ENCODE measurements at places on chromosomes 5 and 9.

DNA sequence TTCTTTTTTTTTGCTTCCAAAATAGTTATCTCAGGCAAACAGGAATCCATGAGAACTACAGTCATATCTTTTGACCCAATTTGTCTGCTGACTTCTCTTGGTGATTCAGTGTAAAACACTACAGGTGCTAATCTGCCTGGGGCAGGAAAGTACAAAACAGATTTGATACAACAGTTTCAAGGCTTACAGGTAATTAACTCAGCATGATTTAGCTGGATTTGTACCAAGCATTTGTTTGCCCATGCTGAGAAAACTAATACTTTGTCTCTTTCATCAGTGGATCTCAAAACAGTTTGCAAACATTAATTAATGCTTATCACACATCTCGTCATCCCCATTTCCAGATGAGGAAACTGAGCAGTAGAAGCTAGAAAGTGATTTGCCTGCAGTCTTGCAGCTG is 312.5 kb upstream of the SEMA6A start:
- H3K4me1 ChIP-seq, result peaks cover 15% of the 10 kb centered on the region
- no peak overlapping the region for H3K27ac ChIP-seq
- no peak for DNase-seq
- peaks cover 3% of the 10 kb centered on the region for H3K36me3 ChIP-seq

- peak overlapping the region; percentile 14 for H3K27ac ChIP-seq
- DNase-seq, result no peak
- H3K36me3 ChIP-seq, result peaks cover 61% of the 10 kb centered on the region
- peaks cover 4% of the 10 kb centered on the region for H3K27me3 ChIP-seq
- peaks cover 24% of the 10 kb centered on the region for H3K4me1 ChIP-seq
- H3K4me3 ChIP-seq, result no peak overlapping the region
Observed at GRCh38 chr5:5199495-5199894, 59.4 kb downstream of the ADAMTS16 start.

- peaks cover 96% of the 10 kb centered on the region for H3K27me3 ChIP-seq
- no peak overlapping the region for H3K27ac ChIP-seq
- H3K36me3 ChIP-seq, result no peaks in the 10 kb centered on the region
- H3K4me1 ChIP-seq, result peaks cover 37% of the 10 kb centered on the region
- peak overlapping the region; percentile 65 for H3K4me3 ChIP-seq
- DNase-seq, result peak; percentile 82
Observed at GRCh38 chr5:32713770-32714381, 2.8 kb downstream of the NPR3 start.

DNA sequence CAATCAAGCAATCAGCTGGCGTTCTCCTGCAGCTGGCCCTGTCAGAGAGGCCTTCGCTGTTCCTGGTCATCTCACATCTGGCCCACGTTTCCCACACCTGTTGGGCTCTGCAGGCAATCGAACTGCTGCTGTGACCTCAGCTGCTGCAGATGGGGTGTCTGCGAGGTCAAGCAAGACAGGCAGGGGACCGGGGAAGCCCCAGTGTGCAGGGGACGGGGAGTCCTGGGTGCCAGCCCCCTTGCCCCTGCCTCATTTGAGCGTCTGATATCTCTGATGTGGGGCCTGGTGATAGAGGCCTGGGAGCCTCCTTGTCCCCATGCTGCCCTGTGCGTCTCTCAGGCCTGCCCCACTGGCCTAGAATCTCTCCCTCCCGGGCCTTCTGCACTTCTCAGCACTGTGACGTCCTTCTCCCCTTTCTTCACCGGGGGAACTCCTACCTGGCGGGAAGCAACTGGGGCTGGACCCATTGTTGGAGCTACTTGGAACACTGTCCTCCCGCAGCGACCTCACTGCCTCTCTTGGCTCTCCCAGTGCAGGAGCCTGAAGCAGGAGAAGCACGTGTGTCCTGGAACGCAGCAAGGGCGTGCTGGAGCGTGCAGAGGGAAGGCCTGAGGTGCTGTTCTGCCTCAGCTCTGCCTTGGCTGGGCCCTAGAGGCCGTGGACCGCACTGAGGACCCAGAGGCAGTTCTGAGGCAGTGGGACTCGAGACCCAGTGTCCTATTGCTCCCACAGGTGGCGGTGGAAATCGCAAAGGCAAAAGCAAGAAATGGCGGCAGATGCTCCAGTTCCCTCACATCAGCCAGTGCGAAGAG is 3.9 kb downstream of the GRK6 start:
- H3K27ac ChIP-seq, result peak overlapping the region; percentile 68
- peaks cover 3% of the 10 kb centered on the region for H3K36me3 ChIP-seq
- peaks cover 16% of the 10 kb centered on the region for H3K4me1 ChIP-seq
- no peaks in the 10 kb centered on the region for H3K27me3 ChIP-seq
- H3K4me3 ChIP-seq, result no peak overlapping the region

DNA sequence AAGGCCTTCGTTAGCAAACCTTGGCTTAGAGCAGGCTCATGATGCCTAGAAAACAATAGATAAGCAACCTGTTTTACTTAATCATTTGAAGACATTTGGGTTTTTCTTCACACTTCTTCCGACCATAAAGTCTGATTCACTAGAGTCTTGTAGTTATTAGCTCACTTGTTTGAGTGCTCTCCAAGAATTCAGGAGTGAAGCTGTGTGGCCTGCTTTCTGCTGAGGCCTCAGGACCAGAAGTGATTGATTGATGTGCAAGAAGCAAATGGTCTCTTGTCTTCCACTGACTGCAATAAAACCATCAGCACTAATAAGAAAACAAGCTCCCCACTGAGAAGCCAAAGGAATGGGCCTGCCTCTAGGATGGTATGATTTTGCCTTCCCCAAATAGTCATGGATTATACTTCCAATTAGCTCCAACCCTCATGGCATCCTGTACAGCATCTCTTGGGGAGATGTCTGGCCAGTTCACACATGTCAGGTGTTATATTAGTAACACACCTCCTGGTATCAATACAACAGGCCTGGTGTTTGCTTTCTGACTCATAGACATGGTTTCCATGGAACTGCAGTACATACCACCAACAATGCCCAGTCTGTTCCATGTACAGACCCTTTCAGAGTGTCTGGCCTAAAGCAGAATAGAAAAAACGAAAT is 317.6 kb downstream of the CWC27 start:
- no peaks in the 10 kb centered on the region for H3K36me3 ChIP-seq
- no peak overlapping the region for H3K4me3 ChIP-seq
- no peaks in the 10 kb centered on the region for H3K4me1 ChIP-seq
- H3K27ac ChIP-seq, result no peak overlapping the region
- H3K27me3 ChIP-seq, result no peaks in the 10 kb centered on the region

DNA sequence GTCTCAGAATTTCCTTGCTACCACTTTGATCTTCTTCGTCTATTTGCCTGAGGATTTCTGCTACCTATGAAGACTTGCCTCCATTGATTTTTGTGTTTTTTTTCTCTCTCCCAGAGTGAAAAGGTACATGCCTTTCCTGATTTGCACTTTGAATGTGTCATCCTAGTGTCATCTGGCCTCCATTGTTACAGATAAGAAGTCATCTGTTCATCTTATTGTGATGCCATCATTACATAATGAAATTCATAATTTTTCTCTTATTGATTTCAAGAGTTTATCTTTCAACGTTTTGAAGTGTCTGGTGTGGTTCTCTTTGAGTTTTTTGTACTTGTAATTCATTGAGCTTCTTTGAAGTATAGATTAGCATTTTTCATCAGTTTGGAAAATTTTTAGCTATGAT is 144.8 kb downstream of the SH3GL2 start:
- no peak for DNase-seq
- no peaks in the 10 kb centered on the region for H3K27me3 ChIP-seq
- no peaks in the 10 kb centered on the region for H3K4me1 ChIP-seq
- no peak overlapping the region for H3K27ac ChIP-seq
- no peak overlapping the region for H3K4me3 ChIP-seq

GRCh38 chr9:100014846-100015245 is 84.0 kb downstream of the ERP44 start:
- no peak overlapping the region for H3K4me3 ChIP-seq
- no peaks in the 10 kb centered on the region for H3K36me3 ChIP-seq
- no peak overlapping the region for H3K27ac ChIP-seq
- no peaks in the 10 kb centered on the region for H3K27me3 ChIP-seq

- H3K36me3 ChIP-seq, result no peaks in the 10 kb centered on the region
- no peak overlapping the region for H3K4me3 ChIP-seq
Observed at GRCh38 chr5:40312205-40312604, 367.5 kb upstream of the PTGER4 start.

DNA sequence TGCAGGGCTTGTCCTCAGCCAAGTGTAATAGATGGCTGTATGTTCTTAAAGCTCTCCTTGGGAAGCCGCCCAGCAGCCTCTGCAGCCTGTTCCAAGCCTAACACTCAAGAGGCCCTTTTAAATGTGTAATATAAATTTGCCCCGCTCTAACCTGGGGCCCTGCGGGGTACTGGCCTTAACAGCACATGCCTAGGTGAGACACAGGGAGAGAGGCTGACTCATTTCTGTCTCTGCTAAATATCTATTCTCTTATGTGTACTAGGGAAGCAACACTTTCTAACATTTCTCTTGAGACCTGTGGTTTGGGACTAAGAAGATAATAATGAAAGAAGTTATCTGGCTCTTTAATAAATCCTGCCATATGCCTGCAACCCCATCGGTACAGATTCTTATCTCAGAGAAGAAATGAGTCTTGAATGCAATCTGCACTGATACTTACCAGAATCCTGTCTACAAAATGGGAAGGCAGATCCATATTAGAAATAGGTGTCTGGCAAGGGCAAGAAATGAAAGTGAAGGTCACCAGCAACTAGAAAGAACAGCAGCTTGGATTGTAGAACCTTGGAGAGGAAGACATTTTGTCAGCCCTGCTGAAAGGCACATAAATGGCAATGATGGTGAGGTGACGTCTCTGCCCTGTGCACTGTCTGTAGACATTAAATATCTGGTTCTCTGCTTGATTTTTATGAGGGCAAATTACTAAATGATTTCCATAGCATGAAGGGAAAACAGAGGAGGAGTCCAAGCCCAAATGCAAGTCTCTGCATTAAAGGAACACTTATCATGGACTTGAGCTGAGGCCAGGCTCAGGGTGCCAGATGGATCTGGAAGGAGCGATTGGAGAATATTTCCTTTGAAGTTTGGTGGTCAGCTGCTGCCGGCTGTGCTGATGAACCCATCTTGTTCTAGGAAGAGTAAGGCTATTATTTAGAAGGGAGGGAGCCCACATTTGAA is 14.5 kb upstream of the TGFBI start:
- H3K27me3 ChIP-seq, result peaks cover 5% of the 10 kb centered on the region
- no peak for DNase-seq
- H3K27ac ChIP-seq, result no peak overlapping the region
- no peak overlapping the region for H3K4me3 ChIP-seq

DNA sequence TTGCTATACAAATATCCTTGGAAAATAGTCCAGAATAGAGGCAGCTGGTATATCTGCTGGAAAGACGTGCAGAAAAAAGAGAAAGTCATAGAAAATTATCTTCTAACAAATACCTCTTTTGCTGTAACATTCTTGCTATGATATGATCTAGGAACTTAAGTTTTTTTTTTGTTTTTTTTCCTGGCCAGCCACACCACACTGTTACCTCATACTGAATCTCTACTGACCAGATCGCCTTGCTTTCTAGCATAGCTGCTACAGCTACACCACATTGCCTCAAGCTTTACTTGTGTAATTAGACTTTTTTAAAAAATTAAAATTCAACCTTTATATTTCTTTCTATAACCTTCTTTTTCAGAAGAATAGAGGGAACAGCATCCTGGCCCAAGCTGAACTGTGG is 142.2 kb upstream of the PRLR start:
- H3K36me3 ChIP-seq, result no peaks in the 10 kb centered on the region
- no peak overlapping the region for H3K27ac ChIP-seq
- H3K4me3 ChIP-seq, result no peak overlapping the region
- DNase-seq, result no peak
- peaks cover 9% of the 10 kb centered on the region for H3K4me1 ChIP-seq

DNA sequence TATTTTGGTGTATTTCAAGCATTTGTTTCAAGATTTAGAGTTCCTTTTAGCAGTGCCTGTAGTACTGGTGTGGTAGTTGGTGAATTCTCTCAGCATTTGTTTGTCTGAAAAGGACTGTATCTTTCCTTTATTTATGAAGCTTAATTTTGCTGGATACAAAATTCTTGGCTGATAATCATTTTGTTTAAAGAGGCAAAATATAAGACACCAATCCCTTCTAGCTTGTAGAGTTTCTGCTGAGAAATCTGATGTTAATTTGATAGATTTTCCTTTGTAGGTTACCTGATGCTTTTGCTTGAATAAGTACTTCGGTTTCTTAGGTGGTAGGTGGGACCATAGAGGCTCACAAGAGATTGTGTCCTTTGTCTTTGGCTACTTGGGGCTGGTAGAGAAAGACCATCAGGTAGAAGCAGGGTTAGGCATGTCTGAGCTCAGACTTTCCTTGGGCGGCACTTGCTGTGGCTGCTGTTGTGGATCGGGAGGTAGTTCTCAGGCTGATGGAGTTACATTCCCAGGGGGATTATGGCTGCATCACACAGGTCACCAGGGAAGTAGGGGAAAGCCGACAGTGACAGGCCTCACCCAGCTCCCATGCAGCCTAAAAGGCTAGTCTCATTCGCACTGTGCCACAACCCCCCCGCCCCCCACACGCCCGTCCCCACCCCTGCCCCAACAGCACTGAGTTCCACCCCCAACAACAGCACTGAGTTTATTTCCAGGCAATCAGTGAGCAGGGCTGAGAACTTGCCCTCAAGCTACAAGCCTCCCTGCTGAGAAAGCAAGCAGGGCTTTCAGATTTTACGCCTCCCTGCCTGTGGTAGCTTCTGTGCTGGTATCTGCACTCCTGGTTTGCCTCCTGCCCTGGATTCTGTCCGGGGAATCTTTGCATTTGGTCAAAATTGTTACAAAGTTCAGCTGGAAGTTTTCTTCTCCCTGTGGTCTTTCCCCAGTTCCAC is 127.1 kb upstream of the GLRA1 start:
- peak; percentile 58 for DNase-seq
- H3K27ac ChIP-seq, result peak overlapping the region; percentile 24
- peaks cover 67% of the 10 kb centered on the region for H3K27me3 ChIP-seq
- H3K4me3 ChIP-seq, result peak overlapping the region; percentile 18
- peaks cover 27% of the 10 kb centered on the region for H3K4me1 ChIP-seq

GRCh38 chr9:129750013-129750638 is 2.7 kb downstream of the PTGES start:
- no peaks in the 10 kb centered on the region for H3K36me3 ChIP-seq
- DNase-seq, result no peak
- no peaks in the 10 kb centered on the region for H3K27me3 ChIP-seq
- H3K4me3 ChIP-seq, result no peak overlapping the region

GRCh38 chr5:139862313-139862712 is 66.7 kb downstream of the PSD2 start:
- no peaks in the 10 kb centered on the region for H3K36me3 ChIP-seq
- H3K4me1 ChIP-seq, result peaks cover 12% of the 10 kb centered on the region
- H3K27ac ChIP-seq, result no peak overlapping the region
- H3K4me3 ChIP-seq, result no peak overlapping the region
- H3K27me3 ChIP-seq, result peaks cover 6% of the 10 kb centered on the region

Measured in WTC11 (cell line).